Large intestine (tissue), 12 donors: ENCODE measurements at places on chromosomes 3 and 15.
A peak's percentile ranks its signal among the peaks of the same experiment; 100 is the strongest.

- DNase-seq = no peak
These were observed 4.9 kb upstream of the MAGEF1 start for GRCh38 chr3:184716622-184717398.

- DNase-seq = no peak
These were observed 584.0 kb upstream of the ZNF385D start for GRCh38 chr3:22334996-22335395.

DNA sequence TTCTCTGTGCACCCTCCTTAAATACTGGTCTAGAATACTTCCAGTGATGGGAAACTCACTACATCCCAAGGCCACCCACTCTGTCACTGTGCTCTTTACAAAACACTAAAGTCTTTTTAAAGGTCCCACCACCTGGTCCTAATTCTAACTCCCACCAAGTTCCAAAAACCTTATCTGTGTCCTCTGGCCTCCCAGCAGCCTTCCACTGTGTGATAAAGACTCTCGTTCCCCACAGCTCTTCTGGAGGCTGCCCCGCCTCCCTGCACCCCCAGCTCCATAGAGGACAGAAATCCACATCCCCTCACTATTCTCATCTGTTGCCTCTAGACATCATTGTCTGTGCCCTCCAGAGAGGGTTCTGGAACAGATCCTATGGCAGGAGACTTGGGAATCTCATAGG is 276.4 kb downstream of the FAM43A start:
- DNase-seq = no peak

DNA sequence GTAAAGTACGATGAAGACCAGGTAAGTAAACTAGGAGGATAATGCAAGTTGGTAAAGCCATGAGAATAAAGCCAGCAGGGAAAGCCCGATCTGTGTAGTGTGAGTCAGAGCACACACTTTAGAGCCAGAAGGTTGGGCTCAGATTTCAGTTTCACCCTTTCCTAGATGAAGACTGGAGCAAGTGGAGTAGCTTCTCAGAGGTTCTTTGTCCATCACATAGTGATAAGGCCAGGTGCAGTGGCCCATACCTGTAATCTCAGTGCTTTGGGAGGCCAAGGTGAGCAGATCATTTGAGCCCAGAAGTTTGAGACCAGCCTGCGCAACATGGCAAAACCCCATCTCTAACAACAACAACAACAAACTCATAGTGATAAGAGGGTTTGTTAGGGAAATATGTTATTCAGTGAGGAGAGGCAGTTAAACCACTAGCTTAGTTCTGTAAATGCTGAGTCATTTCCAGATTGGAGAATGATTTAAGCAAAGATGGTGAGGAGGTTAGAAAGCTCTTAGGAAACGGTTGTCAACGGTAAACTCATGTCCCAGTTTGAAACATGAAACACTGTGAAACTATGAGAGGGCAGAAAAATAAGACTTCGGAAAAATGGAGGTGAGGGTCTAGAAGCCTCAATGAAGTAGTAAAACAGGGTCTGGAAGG is 39.0 kb downstream of the IL12A start:
- DNase-seq = no peak

- DNase-seq = no peak
These were observed 247.7 kb downstream of the VGLL3 start for GRCh38 chr3:86743233-86743632.

GRCh38 chr3:32859604-32860237 is 41.9 kb downstream of the TRIM71 start:
- no peak for DNase-seq

GRCh38 chr3:65483480-65483879 is 555.2 kb downstream of the MAGI1 start:
- peak; percentile 45 for DNase-seq

DNA sequence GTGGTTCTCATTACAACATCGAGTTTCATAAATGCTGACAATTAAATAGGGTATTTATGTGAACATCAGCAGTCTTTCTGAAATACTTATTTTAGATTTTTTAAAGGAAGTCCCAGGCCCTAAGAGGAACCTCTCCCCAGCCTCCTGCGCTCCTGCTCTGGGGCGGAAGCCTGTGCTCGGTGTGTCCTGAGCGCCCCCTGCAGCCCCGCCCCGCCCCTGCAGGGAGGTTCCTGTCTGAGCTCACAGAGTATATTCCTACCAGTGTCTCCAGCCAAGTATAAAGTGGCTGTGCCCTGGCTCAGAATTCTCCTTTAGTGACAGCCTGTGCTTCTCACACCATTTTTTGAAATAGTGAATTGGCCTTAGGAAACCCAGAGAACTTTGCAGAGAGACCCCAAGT is 567.9 kb downstream of the GOLGA6L6 start:
- DNase-seq = no peak

- DNase-seq = no peak
These were observed 150.1 kb upstream of the LRRN1 start for GRCh38 chr3:3648988-3649679.

GRCh38 chr15:85693277-85693676 is 101.4 kb downstream of the KLHL25 start:
- no peak for DNase-seq

DNA sequence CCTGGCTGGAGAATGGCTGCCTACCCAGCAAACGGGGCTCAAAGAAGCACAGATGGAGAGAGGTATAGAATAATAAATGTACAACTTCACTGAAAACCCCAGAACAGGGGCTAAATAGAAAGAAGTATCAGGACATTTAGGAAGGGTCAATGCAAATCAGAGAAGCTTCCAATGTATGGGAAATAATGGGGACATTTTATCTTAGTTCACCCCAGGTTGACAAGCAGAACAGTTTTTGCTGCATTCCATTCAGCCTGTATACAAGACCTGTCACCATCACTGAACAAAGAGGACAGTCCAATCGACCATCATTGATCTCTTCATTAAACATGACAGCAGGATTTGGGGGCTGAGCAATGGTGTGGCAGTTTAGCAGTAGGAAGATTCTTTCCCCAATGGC is 68.1 kb downstream of the MYH15 start:
- no peak for DNase-seq

GRCh38 chr3:151144760-151145159 is 58.3 kb downstream of the GPR171 start:
- DNase-seq = no peak

- DNase-seq = no peak
These were observed 41.8 kb upstream of the PRSS50 start for GRCh38 chr3:46759239-46760167.

DNA sequence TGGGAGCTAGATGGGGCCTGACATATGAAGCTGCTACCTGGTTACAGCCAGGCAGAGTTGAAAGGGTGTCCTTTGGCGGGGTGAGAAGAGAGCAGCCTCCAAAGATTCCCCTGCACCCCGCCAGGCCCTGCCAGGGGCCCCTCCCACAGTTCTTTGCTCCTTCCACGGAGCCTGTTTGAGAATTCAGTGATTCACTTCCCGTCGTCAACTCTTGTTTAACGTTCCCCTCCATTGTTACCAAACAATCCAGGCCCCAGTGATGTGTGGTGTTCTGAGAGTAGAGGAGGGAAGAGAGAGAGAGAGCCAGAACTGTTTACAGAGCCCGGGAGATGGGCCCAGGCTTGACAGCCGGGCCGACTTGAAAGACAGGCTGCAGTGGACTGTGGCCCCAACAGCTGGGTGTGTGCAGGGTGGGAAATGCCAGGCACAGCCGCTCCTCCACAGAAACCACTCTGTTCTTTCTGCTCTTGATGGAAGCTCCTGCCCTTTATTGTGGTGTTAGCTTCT is 81.5 kb downstream of the SMAD3 start:
- peak; percentile 64 for DNase-seq

DNA sequence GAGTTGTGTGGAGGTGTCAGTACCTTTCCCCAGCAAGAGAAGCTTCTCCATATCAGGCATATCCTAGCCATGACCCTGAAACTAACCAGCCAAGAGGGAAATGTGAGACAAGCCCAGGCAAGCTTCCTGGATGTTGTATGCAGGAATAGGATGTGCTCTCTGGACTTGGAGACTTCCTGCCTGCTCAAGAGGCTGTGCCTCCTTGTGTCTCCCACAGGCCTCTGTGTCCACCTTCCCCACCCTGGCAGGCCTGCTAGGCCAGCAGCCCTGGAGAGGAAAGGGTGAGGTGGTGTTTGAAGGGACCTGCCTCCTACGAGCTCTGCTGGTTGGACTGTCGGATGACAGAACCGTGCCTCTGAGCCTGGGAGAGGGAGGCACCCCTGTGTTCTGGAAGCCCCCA is 2.1 kb upstream of the DYNLT2B start:
- no peak for DNase-seq

DNA sequence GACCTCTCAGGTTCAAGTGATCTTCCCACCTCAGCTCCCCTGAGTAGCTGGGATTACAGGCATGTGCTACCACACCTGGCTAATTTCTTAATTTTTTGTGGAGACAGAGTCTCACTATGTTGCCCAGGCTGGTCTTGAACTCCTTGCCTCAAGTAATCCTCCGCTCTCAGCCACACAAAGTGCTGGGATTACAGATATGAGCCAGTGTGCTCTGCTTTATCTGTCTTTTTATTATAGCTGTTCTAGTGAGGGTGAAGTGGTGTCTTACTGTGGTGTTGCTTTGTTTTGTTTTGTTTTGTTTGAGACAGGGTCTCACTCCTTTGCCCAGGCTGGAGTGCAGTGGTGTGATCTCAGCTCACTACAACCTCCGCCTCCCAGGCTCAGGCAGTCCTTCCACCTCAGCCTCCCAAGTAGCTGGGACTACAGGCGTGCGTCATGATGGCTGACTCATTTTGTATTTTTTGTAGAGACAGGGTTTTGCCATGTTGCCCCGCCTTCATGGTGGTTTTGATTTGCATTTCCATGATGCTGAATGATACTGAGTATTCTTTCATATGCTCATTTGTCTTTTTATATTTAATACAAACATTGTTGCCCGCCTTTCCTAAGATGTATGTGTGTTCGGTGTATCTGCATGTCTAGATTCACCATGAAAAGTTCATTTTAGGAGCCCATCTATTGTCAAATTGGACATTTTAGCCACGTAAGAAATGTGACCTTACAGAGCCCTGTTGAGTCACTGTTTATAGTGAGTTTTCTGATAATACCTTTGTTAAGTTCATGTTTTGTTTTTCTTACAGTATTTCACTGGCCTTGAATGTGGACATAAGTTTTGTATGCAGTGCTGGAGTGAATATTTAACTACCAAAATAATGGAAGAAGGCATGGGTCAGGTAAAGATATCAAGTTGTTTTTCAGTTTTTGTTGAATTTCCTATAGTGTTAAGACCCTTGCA is 80.6 kb downstream of the ARIH1 start:
- no peak for DNase-seq

DNA sequence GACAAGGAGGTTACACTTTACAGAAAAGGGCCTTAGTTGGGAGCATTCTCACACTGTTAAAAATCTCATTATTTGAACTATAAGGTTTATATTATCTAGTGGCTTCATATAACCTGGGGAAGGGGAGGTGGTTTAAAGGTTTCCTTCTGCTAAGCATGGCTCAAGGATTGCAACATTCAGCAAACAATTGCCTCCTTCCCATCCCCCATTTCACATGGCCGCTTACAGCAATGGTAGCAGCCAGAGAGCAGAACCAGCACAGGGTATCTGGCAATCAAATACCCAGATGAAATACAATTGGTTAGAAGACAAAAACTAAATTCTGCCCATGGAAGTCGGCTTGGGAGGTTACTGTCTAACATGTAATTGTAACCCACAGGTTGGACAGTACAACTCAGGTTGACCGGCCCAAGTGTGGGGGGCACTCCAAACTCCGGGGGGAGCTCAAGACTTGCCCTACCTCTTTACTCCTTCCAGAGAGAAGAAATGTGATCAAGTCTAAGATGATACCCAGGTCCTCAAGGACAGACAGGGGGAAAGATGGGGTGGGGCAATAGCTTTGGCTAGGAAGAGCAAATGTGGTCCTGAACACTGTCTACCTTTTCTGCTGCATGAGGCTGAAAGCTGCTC is 15.5 kb downstream of the ETV5 start:
- no peak for DNase-seq

DNA sequence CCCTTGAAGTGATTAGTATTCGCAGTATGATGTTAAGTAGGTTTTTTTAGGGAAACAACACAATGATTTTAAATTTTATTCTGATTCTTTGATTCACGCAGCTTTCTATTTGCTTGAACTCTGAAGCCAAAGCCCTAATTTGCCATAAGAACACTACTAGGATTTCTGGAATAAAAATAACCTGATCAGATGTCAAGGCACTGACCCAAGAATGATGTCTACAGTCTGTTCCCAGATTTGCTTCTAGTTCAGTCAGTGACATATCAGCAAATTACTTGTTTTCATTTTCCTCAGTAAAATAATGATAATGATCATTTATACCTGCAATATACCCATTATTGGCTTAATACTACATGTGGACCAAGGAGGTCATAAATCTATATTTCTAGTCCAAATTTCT is 179.5 kb upstream of the EIF1B start:
- DNase-seq = no peak

- peak; percentile 94 for DNase-seq
These were observed at the start of gene CTNNB1 for GRCh38 chr3:41198950-41199865. Gene CTNNB1 (plus strand): TSS chr3:41199505. CDS start chr3:41224069, 24,564 bp downstream.

GRCh38 chr3:189557824-189558223 is 73.4 kb upstream of the TP63 start:
- DNase-seq = no peak

GRCh38 chr15:75197062-75197630 is 4.5 kb upstream of the C15orf39 start:
- no peak for DNase-seq

DNA sequence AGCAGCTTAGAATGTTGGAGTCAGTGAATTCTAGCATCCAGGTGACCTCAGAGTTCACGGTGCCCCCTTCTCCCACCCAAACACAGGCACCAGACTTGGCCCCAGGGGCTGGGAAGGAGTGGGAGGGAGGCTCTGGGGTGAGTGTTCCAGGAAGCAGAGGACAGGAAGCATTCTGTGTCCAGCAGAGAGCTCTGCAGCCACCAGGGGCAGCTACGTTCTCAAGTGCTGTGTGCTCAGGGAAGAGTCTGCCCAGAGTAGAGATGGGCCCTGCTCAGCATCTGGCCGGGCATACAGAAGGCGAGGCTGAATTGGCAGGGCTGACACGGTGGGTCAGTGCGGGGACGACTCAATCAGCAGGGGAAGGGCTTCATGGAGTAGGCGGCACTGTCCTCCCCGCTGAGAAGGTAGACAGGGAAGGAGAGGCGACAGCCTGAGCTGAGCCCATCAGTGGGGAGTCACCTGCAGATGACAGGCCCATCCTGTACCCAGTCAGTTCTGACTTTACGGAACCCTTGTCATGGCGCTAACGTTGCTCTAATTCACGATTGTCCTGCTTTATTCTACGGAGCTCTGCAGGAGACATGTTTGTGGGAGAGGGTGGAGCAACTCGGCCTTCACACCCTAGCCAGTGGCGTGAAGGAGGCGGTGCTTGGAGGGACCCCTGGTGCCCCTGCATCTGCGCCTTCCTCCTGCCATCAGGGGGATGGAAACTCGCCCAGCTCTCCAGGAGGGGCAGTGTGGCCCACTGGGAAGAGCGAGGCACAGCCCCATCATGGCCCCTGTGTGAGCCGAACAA is 82.2 kb downstream of the C3orf70 start:
- DNase-seq = peak; percentile 38

GRCh38 chr15:89806559-89807550 is 7.8 kb downstream of the ANPEP start:
- peak; percentile 93 for DNase-seq

- no peak for DNase-seq
These were observed 173.3 kb downstream of the RAB11A start for GRCh38 chr15:66042624-66043023.
